ENCODE measurements at places on chromosomes 5 and 9.

- no peak for DNase-seq
These were observed 375.1 kb downstream of the CHSY3 start for GRCh38 chr5:130279386-130279785.

GRCh38 chr9:114153761-114154599 lies 1.4 kb upstream of the COL27A1 start:
- DNase-seq, result no peak

- no peak for DNase-seq
These were observed 113.4 kb downstream of the TLE1 start for GRCh38 chr9:81575956-81576355.

GRCh38 chr5:138981586-138981985 lies 106.5 kb upstream of the LRRTM2 start:
- DNase-seq, result no peak

- no peak for DNase-seq
These were observed 143.4 kb downstream of the ZNF608 start for GRCh38 chr5:124602925-124603650.

- no peak for DNase-seq
These were observed 57.4 kb downstream of the FEM1C start for GRCh38 chr5:115487168-115487567.

- no peak for DNase-seq
These were observed 34.0 kb upstream of the PPP1R2B start for GRCh38 chr5:156815988-156816599.

DNA sequence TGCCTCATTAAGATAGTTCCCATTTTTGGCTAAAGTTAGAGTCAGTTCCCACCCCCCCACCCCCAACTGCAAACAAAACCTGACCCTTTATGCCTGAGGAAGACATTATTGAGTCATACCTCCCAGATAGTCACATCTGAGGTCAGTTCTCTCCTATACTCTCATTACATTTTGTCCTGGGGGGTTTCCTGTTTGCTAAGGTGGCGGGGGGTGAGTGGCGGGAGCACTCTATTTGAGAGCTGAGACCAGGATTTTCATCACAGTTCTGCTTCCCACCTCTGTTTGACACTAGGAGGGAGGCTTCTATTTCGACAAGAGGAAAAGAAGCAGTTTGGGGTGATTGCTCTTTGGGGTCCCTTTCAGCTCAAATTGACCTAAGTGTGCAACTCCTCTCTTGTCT lies 59.4 kb upstream of the ICE1 start:
- no peak for DNase-seq

GRCh38 chr5:997001-997474 lies 11.6 kb upstream of the NKD2 start:
- DNase-seq, result no peak

DNA sequence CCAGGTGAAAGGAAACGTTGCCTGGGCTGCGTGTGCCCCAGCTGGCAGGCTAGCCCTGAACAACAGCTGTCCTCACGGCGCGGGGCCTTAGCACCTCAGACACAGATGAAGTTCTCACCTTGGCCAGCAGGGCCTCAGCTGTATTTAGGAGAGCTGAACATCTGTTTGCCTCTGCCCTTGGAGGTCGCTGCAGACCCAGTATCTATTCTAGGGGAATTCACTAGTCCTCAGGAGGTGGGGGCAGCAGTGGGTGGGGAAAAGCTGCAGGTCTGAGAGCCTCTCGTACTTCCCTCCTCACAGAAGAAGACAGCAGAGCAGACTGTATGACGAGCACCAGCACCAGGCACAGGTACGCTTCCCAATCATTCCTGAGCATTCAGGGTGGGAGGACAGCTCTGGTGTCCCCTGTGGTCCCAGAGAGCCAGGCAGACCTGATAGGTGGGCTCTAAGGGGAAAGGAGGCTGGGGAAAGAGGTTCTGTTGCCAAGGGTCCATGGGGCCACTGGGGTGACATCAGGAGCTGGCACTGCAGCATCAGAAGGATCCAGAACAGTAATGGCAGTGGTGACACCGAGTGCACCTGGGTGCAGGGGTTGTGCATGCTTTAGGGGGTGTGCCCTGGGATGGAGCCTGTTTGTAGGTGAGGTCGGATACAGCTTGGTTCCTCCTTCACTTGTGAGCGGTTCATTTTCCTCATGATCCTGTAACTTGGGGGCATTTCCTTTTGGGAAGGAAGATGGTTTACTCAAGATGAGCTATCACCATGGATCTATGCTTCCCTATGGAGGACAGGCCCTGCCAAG lies 13.8 kb downstream of the CD74 start:
- DNase-seq, result peak; percentile 59

DNA sequence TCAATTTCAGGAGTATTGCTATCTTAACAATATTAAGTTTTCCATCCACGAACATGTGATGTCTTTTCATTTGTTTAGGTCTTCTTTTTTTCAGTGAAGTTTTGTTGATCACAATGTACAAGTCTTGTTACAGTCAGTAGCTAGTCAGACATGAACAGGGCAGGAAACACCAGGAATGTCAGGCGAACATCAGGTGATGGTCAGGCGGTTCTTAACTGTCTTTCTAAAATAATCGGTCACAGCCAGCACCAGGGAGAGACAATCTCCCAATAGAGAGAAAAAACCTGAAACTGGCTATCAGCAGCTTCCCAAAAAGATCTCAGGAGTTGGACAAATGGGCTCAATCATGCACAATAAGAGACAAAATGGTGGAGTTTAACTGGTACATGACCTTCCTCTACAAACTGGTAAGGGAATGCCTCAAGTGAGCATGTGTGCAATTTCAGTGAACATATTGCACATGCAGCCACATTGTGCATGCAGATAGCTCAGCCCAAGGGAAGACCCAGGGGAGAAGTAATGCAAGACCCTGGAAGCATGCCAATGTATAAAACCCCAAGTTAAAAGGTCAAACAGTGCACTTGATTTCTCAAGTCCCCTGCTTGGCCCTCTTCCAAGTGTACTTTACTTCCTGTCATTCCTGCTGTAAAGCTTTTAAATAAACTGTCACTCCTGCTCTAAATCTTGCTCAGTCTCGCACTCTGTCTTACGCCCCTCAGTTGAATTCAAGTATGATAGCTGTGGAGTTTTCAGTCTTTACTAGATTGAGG lies 176.1 kb upstream of the RASEF start:
- DNase-seq, result no peak

- DNase-seq, result no peak
These were observed 4.8 kb upstream of the PLGRKT start for GRCh38 chr9:5442400-5443011.

- no peak for DNase-seq
These were observed 302.7 kb downstream of the EPB41L4A start for GRCh38 chr5:112116371-112116770.

- DNase-seq, result no peak
These were observed 11.0 kb downstream of the RASA1 start for GRCh38 chr5:87278590-87279100.

GRCh38 chr5:87048156-87048555 lies 219.5 kb upstream of the RASA1 start:
- DNase-seq, result no peak

DNA sequence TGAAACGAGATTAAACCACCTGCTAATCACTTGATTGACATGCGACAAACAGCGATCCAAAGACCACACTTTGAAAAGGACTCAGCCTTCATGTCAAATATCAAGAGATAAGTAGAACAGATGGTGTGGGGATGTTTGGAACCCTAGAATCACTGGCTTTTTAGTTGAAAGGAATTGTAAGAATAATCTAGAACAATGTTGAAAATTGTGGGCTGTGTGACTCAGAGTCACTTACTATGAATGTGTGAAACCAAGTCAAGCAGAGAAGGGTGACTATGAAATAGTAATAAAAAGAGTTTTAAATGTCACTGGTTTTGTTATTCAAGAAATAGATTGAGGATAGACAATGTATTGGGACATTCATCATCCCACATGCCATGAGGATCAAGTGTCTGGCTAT lies 14.1 kb upstream of the C1QTNF3 start:
- no peak for DNase-seq

DNA sequence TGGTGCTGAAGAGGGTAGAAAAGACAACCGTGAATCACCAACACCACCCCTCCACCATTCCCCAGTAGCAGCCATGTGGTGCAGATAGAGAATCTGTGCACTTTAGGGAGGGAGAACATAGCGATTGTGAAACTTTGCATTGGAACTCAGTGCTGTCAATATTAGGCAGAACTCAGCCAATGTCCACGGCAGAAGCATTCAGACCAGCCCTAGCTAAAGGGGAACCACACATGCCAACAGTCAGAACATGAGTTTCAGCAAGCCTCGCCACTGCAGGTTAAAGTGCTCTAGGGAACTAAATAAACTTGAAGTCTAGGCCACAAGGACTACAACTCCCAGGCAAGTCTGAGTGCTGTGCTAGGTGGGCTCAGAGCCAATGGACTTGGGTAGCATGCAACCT lies 38.5 kb upstream of the DEPDC1B start:
- no peak for DNase-seq

DNA sequence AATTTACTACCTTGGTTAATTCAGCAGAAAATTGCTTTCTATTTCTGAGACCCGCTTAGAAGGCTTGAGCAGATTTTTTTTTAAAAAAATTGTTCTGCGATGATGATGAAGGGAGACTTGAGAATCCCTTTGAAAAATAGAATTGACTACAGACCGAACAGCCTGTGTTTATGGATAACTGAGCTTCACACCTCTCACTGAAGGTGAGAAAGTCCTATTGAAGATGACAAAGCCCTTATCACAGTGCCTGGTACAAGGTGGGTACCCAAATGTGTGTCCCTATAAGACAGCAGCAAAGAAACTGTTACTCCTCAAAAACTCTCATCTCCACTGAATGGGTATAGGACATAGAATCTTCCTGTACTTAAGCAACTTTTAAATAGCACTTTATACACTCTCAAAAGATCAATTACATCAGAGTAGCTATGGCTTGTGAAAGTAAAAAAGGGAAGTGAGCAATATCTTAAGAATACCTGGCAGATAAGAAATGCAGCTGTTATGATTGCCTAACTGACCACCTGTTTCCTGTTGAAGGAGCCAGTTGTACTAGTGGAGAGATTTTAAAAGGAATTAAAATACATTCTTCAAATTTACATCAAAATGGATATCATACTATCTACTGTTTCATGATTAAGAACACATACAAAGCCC lies 419.7 kb downstream of the CHSY3 start:
- DNase-seq, result no peak

GRCh38 chr5:76383126-76383832 lies 19.8 kb upstream of the IQGAP2 start:
- DNase-seq, result no peak

DNA sequence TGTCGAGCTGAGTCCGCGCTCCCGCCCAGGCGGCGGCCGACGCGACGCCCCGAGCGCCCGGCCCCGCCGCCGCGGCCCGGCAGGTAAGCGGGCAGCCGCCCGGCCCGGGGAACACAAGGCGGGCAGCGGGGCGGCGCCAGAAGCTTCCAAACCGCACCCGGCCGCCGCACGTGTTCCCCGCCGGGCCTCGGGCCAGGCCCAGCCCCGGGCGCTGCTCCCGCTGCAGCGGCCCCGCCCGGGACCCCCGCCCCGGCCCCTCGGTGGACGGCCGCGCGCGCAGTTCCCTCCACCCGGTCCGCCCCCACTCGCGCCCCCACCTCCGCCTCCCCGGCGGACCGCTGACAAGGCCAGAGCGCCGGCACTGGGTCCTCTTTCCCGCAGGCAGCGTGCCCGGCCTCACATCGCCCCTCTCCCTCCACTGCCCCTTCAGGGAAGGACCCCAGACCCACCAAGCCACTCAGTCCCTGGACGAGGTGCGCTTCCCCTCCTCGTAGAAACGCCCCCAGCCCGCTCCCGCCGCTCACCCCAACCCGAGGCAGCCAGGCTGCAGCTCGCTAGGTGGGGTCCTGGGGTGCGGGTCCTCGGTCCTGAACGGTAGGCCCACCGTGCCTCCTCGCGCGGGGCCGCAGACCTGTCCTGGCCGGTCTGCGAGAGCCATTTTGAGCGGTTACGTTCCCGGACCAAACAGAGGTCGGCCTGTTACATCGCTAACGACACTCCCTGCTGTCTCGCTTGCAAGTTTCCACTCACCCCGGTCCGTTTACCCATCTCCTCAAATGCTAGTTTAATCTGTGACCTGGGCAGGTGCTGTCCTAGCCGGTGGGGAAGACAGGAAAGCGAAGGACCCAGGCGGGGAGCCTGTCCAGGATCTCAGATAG lies 475 bp downstream of the WDR5 start:
- no peak for DNase-seq

DNA sequence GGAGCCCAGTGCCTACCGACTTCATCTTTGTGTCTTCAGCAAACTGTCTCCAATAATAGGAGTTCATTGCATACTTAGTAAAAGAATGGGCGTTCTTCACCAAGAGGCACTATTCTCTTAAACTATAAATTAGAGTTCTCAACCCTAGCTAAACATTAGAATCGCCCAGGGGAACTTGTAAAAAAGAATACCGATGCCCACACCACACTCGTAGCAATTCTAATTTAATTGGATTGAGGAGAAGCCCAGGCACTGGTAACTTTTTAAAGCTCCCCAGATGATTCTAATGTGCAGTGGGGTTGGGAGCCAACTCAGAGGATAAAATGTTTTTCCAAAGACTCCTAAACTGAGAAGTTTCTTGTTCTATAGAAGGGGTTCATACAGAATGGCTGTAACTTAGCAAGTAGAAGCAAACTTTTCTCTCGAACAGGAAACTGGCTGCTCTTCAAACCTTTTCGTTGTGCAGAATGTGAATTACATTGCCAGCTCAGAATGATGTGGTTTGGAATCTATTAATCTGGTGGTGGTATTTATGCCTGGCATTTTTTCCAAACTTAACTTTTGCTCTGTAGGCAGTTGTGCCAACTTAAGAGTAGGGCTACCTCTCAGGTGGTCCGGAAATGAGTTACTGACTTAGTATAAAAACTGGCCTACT lies 26.4 kb upstream of the NFIB start:
- no peak for DNase-seq

- DNase-seq, result no peak
These were observed 297.4 kb upstream of the ZNF608 start for GRCh38 chr5:125043781-125044391.

DNA sequence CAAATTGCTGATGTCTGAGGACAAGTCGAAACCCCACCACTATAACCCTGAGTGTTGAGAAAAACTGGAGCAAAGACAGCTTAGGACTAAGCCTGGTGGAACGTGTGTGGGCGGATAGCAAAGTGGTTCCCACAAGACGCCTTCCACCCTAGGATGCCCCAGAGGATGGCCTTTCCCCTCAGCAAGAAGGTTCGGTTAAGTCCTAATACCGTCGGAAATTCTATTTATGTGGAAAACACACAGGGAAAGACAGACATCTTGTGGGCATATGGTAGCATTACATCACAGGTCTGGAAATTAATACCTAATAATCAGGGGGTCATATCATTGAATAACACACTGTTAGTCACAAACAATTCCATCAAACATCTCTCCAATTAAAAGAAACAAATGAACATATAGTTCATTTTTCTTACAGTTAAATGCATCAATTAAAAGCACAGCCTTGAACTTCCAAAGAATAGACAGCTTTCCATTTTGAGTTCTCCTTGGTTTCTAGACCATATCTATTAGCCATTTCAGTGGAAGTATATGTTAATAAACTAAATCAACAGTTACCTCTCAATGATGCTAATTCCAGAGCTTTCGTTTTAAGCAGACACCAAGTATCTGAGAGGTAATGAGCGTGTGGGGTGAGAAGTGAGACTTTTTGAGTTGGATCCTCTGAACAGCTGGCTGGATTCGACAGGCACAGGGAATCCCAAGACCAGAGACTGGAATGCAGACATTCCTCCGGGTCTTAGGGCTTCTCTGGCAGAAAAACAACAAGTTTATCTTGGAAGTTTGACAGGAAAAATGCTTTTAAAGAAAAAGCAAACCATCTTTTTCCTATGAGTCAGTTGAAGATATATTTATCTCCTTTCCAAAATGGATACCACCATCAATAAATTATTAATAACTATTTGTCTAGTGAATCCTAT lies 2.9 kb upstream of the ICE1 start:
- DNase-seq, result no peak
